ENCODE measurements at places on chromosomes 16 and 17.

- no peak for DNase-seq
Observed at GRCh38 chr17:12659500-12659899, 6.2 kb upstream of the MYOCD start.

DNA sequence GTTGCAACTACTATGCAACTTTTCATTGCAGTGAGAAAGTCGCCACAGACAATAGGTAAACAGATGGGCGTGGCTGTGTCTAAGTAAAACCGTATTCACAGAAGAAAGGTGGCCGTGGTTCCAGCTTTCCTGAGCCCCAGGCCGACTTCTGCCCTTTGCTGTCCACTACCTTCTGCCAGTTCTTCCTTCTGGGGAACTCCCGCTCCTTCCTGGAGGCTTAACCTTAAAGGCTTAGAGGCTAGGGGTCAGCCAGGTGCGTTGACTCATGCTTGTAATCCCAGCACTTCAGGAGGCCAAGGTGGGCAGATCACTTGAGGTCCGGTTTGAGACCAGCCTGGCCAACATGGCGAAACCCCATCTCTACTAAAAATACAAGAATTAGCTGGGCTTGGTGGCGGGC, 2.1 kb upstream of the SEPTIN12 start:
- no peak for DNase-seq

GRCh38 chr17:12603566-12603965, 62.1 kb upstream of the MYOCD start:
- no peak for DNase-seq

DNA sequence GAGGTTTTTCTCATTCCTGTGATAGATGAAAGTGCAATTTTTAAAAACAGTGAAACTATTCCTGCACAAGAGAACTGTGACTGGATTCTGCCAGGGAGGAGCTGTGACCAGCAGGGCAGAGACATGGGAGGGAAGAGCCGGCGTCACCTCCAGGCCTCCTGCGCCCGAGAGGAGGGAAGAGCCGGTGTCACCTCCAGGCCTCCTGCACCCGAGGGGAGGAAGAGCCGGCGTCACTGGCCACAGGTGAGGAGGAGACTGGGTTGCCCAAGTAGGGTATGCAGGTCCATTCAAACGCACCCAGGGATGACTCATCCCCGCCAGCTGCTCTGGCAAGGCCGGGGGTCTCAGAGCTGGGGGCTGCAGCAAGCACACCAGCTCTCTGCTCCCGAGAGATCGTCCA, 56.7 kb downstream of the METRNL start:
- DNase-seq = no peak

DNA sequence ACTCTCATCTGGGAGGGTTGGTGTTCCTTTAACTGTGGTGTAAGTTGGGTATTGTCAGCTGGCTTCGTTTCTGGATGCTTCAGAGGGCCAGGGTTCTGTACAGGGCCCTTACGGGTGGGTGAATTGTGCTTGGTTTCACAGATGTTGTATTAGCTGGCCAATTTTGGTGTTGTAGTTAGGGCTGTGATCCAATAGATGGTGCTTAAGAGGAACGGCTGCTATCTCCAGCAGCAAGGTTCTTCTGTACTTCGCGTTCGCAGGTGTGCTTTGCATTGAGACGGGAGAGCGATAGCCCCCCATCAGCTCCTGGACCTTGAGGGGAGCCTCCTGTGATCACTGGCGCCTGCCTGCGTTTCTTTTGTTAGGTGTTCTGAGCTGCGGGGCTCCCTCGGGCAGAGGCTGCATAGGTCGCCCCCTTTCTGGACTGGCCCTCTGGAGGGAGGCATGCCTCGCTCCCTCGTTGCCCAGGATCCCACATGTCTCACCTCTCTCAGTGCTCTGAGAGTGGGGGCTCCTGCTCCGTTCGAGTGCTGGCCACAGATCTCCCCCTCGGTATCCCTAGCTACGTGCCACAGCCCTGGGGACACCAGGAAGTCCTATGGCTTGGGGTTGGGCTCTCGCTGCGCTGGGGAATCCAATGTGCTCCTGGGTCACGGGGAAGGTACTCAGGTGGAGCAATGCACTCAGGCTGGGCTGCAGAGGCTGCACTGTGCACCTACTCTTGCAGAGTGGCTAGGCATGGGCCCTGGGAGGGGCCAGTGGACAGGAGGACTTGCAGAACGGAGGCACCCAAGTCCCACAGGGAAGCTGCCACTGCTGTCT, 837 bp upstream of the PRDM7 start:
- no peak for DNase-seq

- no peak for DNase-seq
Observed at GRCh38 chr17:64635647-64636305, 26.3 kb downstream of the SMURF2 start.

DNA sequence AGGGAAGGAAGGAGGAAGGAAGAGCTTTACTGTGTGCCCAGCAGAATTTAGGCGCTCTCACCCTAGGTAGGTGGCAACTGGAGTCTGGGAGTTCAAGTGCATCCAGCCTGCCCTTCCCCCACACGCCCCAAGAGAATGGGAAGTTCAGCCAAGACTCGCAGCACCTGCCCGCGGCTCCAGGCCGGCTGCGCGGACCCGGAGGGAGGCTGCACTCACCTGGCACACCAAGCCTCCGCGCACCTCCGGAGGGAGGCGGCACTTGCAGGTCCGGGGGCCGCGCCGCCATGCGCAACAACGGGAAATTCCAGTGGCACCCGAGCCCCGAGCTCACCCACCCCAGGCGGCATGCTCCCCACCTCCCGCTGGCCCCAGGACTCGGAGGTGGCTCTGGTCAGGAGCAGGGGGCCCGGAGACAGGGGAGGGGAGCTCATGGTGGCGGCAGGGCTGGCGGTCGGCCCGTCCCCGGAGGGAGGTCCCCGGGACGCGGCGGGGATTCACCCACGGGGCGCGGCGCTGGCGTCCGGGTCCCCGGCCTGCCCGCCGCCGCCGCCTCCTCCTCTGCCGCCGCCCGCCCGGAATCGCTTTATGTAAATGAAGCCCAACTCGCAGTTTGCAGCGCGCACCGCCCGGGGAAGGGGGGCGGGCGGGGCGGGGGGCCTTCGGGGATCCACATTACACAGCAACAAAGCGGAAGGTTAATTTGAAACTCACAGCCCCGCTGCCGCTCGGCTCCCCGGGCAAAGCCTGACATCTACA, at the start of gene ZFHX3:
TSS of gene ZFHX3 (minus strand) at position 593 of the 756 bp plus-strand sequence. CDS start 87,983 bp downstream, outside the sequence.
- no peak for DNase-seq

GRCh38 chr16:69448470-69449193, 24.2 kb downstream of the CYB5B start:
- DNase-seq = no peak

- no peak for DNase-seq
Observed at GRCh38 chr16:87543436-87544191, 50.8 kb upstream of the ZCCHC14 start.

DNA sequence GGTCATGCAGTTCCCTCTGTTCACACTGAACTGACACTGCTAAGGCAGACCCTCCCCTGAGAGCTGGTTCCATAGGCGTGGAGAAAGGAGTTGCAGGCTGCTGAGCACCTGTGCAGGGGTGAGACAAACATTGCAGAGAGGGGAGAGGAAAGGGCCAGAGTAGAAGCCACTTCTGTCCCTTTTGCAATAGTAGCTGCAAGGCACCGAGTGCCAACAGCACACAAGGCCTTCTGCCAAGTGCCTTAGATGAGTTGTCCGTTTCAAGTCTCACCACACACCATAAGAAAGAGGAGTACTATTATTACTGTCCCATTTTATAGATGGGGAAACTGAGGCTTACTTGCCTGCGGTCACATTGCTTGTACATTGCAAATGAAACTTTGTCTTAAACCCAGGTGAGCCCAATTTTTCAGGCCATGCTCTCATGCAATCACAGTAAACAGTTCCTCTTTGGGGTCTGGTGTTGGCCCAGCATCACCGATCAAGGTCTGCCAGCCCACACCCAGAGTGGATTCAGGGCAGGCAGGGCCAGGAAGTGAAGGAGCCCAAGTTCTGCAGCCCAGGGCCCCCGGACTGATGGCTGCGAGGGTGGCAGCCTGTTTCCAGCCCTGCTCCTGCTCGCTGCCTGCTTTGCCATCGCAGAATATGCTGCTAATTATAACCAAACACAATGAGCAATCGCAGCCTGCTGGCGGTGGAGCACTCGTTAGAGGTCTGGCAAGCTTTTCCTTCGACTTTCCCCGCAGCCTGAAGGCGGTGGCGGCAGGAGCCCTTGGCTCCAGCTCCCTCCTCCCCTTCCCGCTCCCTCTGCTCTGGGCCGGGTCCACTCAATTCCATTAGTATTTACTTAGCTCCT, 36.8 kb upstream of the DYNLL2 start:
- DNase-seq = no peak

DNA sequence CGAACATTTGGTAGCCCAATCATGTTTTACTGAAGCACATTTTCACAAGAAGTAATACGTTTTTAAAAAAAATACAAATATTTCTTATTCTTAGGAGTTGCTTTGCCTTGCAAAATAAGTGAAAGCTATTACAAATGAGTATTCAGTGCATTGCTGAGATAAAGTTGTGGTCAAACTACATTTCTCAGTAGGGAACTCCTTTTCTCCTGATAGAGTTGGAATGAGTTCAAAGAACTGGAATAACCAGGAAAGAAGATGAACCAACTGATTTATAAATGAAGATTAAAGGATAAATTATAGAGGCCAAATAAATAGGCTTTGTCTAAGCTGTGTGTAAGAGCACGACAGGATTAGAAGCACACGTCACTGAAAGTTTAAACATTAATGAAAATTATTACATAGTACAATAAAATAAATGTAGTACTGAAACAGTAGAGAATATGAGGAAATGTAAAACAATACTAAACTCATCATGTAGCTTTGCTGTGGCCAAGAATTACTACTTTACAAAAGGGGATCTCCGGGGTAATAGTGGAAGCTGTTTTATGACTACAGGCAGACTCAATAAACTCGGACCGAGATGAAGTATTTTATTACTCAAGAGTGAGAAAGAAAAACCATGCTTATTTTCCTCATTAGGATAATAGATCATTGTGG, 73.6 kb downstream of the KCNJ2 start:
- no peak for DNase-seq

DNA sequence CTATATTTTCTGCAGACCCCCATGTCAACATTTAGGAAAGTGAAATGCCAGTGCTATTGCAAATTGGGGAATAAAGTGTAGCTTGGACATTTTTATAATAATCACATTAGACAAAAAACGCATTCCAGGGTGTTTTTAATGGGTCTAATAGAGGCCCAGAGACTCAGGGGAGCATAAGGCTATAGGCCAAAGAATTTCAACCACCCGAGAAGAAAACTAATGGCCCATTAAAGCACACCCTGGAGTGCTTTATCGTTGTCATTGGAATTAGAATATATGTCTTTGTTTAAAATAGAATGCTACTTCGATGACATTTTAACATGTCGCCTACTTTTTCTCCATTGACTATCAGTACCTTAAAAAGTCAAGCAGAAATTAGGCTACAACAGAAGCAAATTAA, 414.1 kb upstream of the CDH8 start:
- no peak for DNase-seq

DNA sequence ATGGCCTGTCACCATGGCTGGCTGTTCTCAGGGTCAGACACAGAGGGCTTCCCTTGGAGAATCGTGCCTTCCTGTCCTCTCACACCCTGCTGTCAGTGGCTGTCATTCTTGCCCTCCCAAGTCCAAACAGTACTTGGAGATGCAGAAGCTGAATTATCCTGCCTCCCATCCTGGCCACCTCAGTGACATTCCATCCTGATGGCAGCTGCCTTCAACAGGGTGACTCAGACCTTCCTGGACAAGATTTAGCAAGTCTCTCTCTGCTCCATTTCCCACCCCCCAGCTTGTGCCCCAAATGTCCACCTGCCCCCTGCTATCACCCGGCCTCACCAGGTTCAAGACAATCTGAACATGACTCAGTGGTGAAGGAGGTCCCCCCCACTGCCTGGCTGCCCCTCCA, 4.8 kb upstream of the KRT36 start:
- DNase-seq = no peak

GRCh38 chr17:34624767-34625383, 45.5 kb downstream of the TMEM132E start:
- DNase-seq = no peak

- DNase-seq = no peak
Observed at GRCh38 chr16:31416371-31416770, 11.8 kb downstream of the COX6A2 start.

DNA sequence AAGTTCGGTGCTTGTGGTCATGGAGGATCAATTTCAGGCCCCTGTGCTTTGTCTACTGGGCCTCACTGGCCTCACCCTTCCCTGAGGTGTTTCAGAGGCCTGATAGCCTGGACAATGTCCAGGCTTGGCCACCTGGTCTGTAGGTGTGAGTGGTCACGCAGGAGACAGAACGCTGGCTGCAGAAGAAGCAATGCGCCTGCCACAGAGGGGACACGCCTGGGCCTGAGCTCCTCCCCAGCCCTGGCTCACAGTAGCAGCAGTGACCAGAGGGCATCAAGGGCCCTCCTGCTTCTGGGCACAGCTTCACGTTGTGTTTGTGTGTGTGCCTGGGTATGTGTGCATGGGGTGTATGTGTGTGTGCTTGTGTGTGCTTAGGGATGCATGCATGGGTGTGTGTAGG, 1.9 kb upstream of the PITPNM3 start:
- no peak for DNase-seq

GRCh38 chr16:21957714-21958346, 4.7 kb downstream of the UQCRC2 start:
- no peak for DNase-seq

DNA sequence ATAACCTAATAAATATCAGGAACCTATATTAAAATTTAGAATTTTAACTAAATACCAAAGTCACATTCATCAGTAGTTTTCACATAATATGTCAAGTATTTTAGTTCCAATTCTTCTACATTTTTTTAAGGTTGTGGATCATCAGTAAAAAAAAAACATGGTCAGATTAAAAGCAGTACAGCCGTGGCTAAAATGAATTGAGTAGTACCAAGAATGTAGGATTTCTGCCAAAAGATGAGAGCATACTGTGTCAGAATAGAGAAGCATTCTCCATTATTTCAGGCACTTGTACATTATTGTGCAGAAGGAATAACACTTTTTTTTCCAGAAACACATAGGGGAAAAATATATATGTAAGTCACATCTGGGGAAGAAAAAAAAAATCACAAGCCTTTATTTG, 1176.1 kb downstream of the CDH11 start:
- no peak for DNase-seq

DNA sequence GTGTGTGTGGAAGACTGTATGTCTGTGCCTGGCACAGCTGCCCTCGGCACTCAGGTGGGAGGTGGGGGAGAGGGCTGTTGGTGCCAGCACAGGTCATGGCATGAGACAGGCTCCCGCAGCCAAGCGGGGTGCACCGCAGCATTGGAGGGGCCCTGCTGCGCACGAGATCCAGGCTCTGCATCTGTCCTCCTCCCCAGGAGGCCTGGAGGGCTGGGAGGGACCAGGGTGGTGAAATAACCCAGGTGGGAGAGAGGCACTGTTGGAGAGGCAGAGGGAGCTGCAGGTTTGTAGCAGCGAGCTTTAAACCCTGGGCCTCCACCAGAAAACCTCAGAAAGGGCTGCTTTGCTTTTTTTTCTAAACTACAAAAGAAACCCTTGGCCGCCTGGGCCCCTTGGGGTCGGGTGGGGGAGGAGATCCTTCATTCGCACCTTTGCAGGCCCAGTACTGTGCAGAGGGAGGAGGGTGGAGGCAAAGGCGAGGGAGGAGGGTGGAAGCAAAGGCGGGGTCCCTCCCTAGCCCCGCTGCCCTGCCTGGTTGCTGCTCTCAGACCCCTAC, 241.7 kb downstream of the SEC14L1 start:
- no peak for DNase-seq

- DNase-seq = no peak
Observed at GRCh38 chr17:64460955-64461354, 12.0 kb downstream of the MILR1 start.

GRCh38 chr17:19876529-19877161, 8.9 kb upstream of the ULK2 start:
- DNase-seq = no peak

GRCh38 chr17:80795754-80796153, 195.9 kb upstream of the CHMP6 start:
- DNase-seq = no peak

- DNase-seq = no peak
Observed at GRCh38 chr17:77926981-77927380, 31.5 kb upstream of the TNRC6C start.
